ENCODE measurements at places on chromosomes 2 and 18.

DNA sequence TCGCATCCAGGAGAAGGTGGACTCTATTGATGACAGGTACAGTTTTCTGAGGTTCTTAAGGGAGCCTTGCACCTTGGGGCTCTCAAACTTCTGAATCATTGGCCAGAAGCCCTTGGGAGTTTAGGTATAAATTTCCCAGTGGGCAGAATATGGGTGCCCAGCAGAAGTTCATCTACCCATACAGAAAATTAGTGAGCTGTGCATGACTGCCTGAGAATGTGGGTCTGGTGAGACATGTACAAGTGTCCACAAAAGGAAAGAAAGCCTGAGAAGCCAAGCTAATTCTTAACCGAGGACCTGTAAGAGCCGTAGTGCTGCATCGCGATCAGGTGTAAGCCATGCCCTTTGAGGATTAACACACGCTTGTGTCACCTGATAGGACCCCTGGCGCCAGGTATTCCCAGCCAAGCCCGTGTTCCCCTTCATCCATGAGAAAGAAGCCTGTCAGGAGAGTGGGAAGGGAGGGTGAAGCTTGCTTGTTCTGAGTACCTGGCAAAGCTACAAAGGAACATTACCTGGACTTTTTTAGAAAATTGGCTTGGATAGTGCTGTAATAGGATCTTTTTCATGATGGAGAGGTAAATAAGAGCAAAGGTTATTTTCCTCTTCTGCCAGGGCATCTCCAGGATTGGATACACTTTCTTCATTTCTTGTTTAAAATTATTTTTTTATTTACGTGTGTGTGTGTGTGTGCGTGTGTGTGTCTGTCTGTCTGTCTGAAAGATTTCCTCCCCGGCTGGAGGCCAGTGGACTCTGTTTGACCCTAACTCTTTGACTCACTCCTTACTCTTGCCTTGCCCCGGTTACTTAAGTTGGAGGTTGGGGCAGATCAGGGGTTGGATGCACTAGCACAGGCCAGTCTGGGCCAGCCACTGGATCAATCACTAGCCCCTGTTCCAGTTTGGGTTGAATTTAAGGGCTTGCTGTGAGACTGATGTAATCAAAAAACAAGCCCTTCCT is 90.4 kb upstream of the EML6 start:
- no peak for DNase-seq

DNA sequence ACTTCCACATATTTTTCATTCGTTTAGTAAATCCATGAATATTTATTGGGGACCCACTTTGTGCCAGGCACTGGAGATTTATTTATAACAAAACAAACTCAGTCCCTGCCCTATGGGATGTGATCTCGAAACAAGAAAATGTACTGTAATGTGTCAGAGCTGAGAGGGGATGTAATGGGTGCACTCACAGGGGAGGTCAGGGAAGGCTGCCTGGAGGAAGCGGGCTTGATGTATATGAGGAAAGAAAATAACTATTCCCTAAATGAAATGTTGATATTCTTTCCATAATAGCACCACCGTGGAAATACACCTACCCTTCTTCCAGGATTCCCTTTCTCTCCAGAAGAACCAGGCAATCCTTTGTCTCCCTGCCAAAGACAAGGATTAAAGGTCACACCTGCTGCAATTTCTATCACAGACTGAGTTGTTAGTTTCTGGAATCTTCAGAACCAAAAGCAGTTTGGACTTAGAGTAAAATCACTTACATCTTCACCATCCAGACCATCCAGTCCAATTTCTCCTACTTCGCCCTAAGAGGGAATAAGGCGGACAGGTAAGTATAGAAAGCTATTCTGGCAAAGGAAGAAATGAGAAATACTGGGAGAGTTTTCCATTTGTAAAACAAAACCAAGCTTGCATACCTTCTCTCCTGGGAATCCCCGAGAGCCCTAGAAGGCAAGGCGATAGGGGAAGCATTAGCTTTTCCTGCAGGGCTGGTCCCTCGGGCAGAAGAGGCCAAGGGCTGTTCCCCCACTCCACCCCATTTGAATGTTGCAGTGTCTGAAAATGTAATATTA is 55.0 kb downstream of the COL6A3 start:
- no peak for DNase-seq

- no peak for DNase-seq
Measured at GRCh38 chr2:10276481-10277292, 26.0 kb upstream of the HPCAL1 start.

DNA sequence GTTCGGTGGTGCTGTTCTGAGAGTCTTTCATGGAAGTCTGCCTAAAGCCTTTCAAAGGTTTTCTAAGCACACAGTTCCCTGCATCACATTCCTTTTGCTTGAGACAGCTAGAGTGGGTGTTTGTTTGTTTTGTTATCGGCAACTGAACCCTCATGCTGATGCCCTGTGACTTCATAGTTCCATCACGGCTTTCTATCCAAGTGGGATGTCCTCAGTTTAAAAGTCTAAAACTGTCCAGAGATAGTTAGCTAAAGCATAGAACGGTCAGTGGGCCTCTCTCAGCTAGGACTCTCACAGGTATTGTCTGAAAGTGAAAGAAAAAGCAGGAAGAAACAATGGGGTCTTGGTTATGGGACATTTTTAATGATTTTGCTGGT is 337.3 kb downstream of the OSR1 start:
- DNase-seq: no peak

DNA sequence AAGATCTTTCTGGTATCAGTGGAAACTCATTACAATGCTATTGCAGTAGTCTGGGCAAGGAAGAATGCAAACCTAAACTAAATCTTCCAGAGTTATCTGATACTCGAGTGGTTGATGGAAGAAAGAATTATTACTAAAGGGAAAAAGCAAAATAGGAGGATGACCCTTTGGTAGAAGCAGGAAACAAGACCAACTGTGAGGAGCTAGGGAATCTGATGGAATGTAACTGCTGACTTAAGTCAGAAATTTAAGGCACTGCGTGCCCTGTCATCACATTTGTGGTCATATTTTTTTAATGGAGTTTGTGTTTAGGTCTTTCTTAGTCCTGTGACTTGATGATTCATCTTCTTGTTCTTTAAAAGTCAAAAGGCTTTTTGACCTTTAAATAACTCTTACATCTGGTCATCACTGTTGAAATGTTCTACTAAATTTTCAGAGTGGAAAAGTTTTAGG is 36.5 kb upstream of the ARMC9 start:
- no peak for DNase-seq

DNA sequence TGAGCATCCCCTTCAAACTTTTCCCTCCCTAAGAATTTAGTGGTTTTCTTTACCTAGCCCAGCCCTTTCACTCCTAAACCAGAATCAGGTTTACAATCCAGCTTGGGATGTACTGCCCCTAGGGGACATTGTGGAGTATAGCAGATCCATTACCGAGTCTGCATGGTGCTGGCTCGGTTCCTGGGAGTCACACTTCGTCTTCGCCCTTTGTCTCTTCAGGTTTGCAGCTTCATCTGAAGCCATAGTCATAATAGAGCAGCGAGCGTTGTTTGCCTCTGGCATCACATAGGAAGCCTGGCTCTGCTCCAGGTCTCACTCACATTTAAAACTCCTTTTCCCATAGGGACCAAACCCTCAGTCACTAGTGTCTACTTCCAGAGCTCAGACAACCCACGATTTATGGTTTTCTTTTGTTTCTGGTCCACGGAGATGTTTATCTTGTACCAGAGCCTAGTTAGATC is 16.8 kb upstream of the LYPD6 start:
- DNase-seq: no peak

GRCh38 chr2:169828141-169828811 is 1.0 kb downstream of the UBR3 start:
- DNase-seq: no peak

- no peak for DNase-seq
Measured at GRCh38 chr2:34534761-34535160, 935.7 kb upstream of the FAM98A start.

Measured in H1 (cell line).